ENCODE measurements at places on chromosomes 7 and 10.

- no peak for DNase-seq
Observed at GRCh38 chr10:123309731-123310130, 155.5 kb downstream of the BUB3 start.

- no peak for DNase-seq
Observed at GRCh38 chr7:12895296-12895695, 207.9 kb downstream of the ARL4A start.

DNA sequence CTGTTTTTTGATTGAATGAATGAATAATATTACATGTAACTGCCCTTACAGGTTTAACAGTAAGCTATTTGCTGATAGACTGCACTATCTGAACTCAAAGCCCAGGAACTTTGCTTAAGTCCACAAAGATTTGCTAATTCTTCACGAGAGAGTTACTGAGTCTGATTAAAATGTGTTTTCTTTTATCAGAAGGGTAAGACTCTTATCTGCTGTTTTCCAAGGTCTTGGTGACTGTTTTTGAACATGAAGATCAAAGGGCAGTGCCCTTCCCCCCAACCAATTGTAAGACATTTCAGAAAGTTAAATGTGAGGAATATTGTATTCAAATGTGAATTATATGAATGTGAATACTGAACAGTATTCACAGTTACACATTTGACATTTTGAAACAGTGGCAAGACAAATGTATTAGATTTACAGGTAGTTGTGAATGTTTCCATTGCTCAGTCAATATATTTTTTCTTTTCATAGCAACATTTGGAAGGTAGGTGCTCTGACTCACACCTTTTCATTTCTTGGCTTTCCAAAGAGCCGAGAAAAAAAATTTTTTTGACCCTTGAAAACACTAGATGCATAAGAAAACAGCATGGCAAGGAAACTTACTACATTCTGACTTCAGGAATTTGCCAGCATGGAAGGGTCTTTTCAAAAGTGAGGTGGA lies 62.7 kb downstream of the DKK1 start:
- DNase-seq = no peak

GRCh38 chr7:151774951-151775350 lies 102.0 kb downstream of the PRKAG2 start:
- no peak for DNase-seq

GRCh38 chr10:132833421-132834111 lies 47.6 kb upstream of the NKX6-2 start:
- DNase-seq = no peak

DNA sequence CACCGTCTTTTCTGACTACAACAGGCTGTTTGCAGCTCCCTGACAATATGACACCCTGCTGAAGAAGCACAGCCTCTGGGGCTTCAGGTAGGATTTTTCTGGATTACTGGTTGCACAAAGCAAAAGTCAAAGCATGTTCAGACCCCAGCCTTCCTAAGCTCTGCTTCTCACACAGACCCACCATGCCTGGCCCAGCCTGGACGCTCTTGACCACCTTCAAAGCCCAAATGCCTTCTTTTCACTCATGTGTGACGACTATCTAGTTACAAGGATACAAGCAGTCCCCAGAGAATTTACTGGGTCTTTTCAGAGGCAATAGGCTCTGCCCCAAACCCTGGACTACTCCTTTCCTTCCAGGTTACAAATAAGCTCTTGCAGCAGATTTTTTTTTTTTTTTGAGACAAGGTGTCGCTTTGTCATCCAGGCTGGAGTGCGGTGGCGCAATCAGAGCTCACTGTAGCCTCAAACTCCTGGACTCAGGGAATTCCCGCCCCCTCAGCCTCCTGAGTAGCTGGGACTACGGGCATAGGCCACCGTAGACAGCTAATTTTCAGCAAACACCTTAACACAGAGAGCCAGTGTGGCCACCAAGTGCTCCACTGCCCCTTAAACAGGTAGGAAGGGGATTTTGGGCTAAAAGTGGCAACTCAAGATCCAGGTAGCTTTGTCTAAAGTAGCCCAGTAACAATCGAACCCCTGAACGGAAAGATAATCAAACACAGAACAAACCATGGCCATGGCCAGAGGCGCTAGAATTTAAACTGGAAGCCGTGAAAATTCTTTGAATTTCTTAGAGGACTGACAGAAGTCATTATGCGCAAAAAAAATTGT lies 16.2 kb downstream of the SVIL start:
- no peak for DNase-seq

DNA sequence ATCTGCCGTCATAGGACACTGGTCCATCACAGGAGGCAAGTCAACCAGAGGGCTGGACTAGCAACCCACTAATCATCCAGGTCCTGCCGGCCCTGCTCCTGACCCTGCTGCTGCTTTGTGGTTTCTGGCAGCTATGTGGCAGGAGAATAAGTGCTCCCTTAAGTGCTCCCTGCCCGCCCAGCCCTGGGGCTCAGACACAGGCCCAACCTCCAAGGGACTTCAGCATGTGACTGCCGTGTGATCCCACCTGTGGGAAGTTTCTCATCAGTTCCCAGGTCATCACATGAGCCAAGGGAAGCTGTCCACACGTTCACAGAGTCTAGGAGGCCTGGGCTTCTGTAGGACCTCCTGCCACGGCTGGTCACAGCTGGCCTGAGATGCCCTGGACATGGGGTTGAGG lies 34.2 kb upstream of the ZNF488 start:
- DNase-seq = no peak

GRCh38 chr7:78057571-78057970 lies 259.0 kb downstream of the PHTF2 start:
- no peak for DNase-seq

DNA sequence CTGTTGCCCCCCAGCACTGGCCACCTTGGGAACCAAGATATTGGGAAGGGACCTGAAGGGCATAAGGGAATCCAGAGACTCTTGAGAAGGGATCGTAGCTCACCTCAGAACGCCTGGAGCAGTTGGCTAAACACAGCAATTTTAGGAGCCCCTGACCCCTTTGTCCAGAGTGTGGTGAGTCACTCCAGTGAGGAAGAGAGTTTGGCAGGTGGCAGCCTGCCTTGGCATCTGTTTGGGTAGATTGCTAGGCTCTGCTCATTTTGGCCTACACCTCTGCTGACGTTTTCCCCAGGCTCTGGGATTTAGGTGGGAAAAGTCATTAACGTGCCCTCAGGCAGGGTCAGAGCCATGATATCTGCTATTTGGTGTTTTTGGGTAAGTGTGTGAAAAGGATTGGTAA lies 100.6 kb downstream of the GRB10 start:
- no peak for DNase-seq

DNA sequence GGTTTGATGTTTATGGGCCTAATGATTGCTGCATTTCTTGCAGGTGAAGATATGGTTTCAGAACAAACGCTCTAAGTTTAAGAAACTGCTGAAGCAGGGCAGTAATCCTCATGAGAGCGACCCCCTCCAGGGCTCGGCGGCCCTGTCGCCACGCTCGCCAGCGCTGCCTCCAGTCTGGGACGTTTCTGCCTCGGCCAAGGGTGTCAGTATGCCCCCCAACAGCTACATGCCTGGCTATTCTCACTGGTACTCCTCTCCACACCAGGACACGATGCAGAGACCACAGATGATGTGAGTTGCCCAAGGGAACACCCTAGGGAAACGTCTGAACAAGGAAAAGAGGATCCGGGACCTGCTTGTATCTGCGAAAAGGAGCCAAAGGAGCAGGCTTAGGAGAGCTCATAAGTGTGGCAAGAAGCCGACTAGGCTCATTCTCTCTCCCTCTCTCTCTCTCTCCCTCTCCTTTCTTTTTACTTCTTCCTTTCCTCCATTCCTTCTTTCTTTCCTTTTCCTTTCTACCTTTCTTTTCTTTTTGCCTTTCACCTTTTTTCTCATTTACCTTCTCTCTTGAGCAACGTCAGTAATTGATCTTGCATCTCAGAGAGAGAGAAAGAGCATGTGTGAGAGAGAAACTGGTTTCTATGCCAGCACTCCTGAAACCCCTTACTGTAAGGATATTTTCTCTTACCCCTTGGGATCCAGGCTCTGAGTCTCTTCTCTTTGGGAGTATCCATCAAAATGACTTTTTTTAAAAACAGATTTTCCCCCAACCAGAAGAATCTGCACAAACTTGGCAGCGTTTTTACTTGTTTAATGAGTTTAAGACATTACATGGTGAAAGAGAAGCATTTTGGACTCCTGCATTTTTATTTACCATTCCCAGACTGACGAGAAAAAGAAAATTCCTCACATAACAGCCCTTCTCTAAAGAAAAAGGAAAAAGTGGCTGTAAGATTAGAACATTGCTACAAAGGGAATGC lies 4.7 kb downstream of the DLX6 start:
- DNase-seq = no peak

- no peak for DNase-seq
Observed at GRCh38 chr7:127417346-127417745, 24.8 kb upstream of the ZNF800 start.

GRCh38 chr7:27155816-27156507 lies 513 bp downstream of the HOXA7 start:
- no peak for DNase-seq

- DNase-seq = no peak
Observed at GRCh38 chr10:3090914-3091787, 23.8 kb downstream of the PFKP start.

- no peak for DNase-seq
Observed at GRCh38 chr10:5949009-5949759, 28.2 kb downstream of the IL15RA start.

- no peak for DNase-seq
Observed at GRCh38 chr7:42065942-42066341, 171.1 kb downstream of the GLI3 start.

- DNase-seq = no peak
Observed at GRCh38 chr10:112491144-112491543, 44.1 kb downstream of the VTI1A start.

DNA sequence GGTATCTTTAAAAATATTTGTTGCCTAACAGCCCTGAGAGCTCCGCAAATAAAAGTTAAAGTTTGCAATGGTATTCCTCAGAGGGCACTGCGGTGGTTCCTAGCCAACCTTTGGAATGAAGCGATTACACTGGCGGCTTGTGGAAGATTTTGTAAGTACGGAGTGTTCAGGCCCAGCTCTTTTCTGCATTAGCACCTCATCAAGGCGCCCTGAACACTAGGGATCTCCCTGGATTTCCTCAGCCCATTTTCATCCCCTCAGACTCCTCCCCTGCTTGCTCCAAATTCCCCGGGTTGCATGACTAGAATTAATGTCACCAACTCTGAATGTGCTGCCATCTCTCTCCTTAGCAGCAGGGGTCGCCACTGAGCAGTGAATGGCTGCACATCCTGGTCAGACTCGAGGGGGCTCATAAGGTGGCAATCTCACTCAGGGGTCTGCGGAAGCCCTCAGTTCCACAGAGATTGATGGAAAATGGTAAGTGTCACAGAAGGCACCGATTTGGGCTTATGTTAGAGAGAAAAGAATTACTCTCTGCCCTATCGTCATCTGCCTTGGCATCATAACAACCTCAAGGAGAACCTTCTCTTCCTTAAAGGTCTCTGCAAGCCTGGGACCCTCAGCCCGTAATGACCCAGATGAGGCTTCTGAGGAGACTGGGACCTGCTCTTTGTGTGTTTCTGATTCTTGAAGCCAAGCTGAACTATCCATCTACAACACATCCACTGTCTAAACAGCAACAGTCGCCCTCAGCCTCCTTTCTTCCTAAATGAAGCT lies 262.8 kb upstream of the AOAH start:
- peak; percentile 29 for DNase-seq

GRCh38 chr10:26274391-26274790 lies 57.8 kb downstream of the GAD2 start:
- no peak for DNase-seq

GRCh38 chr7:116706668-116707126 lies 34.7 kb downstream of the MET start:
- no peak for DNase-seq

GRCh38 chr10:1362589-1363445 lies 306.6 kb downstream of the WDR37 start:
- DNase-seq = no peak

DNA sequence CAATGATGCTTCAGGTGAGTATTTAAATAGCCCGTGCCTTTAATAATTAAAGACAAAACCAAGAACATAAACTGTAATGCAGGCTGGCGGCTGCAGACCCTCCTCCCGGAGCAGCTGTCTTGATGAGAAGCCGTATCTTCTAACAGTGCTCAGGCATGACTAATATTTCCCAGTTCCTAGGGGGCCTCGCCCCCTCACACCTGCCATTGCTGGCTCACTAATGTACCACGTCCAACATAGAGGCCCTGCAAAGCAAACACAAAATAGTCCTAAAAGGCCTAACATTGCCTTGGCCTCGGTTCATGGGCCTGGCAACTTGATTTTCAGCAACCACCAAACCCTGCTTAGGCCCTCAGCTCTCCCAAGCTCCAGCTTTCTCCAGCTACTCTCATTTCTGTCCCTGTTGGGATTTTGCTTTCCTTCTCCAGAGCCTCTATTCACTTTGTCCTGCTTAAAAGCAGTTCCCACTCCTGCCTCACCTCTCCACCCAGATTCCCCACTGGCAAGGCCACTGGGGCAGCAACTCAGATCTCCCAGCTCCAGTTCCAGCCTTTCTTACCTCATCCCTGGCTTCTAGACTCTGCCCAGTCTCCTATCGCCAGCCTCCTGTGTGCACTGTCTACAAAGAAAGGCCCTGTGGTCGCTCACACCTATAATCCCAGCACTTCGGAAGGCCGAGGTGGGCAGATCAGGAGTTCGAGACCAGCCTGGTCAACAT lies 16.2 kb downstream of the SORBS1 start:
- DNase-seq = no peak

DNA sequence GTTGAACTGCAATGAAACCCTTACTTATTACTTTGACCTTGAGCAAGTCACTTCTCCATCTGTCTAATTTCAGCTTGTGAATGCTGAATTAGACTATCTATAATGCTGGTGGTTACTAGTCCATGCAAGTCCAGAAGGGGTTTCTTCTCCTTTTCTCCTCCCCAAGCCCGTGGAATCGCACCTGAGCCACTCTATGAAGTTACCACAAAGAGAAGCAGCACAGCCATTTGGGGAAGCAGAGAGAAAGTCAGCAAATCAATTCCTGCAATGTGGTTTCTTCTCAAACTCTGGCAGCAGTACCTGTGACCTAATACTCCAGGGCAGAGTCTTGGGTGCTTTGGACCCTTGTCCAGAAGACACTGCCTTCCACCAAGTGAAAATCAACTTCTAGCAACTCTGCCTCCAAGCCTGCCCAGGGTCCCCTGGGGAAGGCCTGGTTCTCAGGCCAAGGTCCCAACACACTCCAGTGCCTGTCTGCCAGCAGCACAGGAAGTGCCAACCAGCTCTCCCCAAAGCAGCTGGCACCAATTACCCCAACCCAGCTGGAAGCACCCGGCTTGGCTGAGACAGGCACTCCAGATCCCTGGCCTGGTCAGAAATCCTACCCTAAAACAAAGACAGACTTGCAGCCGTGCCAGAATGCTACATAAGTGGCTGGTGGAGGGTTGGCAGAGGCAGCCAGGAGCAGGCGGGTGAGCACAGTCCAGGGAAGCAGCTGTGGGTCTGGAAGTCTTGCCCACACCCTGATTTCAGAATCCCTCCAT lies 200.3 kb downstream of the LSM5 start:
- no peak for DNase-seq

GRCh38 chr7:93378131-93378760 lies 146.1 kb downstream of the VPS50 start:
- no peak for DNase-seq

DNA sequence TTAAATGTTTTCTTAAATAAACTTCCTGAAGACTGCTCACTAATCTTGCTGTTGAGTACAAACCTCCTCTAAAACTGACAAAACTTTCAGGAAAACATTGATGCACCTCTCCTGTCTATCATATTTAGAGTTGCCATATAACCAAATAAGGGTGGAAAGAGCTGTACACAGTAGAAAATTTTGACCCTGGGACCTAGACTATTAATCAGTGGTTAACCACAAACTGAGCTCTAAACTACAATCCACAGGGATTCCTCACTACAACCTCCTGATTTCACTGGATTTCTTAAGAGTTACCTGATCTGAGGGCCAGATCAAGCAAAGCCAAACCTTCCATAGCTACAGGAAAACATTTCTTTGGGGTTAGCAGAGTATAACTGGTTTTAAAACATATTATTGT lies 39.9 kb upstream of the WNT16 start:
- DNase-seq = no peak

Data from activated T-helper 1 cell treated with anti-CD3 and anti-CD28 coated beads, Interleukin-2, amount 50 U/mL, for 16 hours (primary cell).